ENCODE measurements at places on chromosomes 12 and 14. TPM values are rescaled to one million over a fixed set of nuclear protein-coding genes. Genes with fewer than 3 reads are reported as not detected.

DNA sequence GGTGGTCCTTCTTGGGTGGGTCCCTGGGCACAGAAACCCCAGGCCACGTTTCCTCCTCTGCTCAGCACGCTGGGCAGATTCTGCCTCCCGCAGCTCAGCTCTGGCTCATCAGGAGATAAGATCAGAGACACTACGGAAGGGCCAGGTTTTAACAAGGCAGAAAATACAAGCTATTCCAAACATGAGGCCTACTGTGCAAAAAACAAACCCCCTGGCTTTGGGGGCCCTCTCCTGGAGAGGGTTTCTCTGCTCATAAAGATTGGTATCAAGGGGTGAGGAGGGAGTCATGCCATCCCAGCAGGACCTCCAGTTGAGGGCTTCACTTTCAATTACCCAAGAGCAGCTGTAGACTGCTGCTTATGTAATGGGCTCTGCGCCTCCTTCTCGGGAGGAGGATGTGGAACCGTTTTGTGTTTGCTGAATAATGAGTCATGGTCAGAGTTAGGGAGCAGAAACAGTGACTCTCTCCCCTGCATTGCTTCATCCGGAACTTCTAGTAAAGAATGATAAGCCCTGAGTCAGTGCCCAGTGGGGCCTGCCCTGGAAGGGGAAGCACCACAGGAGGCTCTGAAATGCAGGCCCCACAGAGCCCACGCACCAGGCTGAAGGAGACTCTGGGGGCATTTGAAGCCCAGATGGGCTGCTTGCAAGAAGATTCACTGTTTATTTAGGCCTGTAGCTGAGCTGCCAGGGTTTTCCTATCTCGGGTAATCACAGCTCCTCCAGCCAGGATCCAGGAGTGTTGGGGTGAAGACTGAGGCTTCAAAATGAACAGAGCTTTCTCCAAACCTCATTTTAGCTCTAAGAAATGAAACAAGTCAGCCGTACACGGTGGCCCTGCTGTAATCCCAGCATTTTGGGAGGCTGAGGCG, 79.3 kb downstream of the SSPN start:
- DNase-seq, result no peak

DNA sequence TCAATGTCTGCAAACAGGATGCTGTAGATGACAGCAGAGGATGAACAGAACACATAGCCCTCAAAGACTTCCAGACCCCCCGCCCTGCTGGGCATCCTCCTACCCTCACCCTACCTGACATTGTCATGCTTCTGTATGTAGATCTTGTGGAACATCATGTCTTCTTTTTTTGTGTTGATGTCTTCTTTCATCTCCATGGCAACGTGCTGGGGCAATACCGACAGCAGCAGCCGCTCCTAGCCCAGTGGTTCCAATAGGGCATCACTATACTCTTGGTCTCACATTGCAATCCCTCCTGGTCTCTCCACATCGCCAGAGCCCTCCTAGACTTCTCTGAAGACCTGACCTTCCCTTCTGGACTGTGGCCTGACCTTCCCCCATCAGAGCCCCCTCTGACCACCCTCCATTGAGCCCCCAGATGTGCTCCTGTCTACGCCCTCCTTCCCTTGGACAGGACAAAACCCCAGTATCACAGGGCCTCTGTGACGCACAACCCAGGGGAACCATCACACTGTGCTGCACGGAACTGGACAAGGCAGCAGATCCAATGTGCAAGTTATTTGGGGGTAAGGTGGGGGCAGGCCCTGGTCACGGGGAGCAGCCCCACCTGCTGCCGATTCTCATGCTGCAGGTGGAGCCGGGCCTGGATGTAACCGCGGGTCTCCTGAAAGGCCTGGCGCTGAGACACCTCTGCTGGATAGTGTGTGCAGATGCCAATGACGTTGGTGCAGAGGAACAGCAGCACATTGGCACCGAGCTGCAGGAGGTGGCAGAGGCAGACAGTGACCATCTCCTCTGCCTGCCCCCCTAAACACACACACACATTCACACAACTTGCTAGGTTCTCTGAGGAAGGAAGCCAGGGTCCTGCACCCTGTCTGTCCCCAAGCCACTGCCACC, 11.1 kb downstream of the ADCY6 start:
- no peak for DNase-seq

DNA sequence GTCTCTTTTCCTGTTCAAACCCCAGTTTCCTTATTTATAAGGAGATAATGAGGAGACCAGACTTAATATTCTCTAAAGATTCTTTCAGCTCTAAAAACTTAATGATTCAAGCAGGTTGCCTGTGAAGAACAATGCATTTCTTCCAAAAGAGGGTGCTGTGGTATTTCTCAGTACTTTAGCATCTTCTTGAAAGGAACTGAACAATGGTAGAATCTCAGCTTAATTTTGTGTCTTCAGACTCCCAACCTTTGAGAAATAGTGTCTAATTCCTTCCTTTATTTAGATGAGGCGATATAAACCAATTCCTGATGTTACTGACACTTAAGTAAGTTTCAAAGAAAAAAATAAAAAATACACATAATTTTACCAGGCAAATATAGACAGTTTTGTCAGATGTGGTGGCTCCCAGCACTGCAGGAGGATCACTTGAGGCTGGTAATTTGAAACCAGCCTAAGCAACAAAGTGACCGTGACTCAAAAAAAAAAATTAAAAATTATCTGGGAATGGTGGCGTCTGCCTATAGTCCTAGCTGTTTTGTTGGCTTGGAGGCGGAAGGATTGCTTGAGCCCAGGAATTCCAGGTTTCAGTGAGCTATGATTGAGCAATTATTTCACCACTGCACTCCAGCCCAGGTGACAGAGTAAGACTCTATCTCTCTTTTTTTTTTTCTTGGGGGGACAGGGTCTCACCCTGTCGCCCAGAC, 76.9 kb upstream of the PSMA6 start:
- DNase-seq, result no peak

DNA sequence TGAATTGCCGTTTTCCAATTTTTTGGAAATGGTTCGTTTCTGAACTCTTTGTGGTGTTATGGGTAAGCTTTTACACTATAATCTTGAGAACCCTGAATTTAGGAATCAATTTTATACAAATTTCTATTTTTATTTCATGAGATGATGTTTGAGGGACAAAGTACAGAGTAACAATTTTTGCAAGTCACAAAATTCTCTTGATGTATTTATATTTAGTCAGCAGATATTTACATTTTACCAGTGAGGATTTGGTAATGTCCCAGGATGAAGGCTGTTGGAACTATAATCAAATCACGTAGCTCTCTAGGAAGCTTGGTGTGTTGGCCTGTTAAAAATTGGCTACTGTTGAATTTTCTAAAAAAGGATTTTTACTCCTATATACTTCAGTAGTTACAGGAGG, 24.2 kb downstream of the GPATCH2L start:
- DNase-seq, result no peak

GRCh38 chr12:79687711-79688260, 3.0 kb downstream of the PAWR start:
- no peak for DNase-seq

The PIK3C2G gene
- not detected for total RNA-seq

The RIPK3 gene
- total RNA-seq, result not detected

The GALNT8 gene
- total RNA-seq, result 25.3 TPM

DNA sequence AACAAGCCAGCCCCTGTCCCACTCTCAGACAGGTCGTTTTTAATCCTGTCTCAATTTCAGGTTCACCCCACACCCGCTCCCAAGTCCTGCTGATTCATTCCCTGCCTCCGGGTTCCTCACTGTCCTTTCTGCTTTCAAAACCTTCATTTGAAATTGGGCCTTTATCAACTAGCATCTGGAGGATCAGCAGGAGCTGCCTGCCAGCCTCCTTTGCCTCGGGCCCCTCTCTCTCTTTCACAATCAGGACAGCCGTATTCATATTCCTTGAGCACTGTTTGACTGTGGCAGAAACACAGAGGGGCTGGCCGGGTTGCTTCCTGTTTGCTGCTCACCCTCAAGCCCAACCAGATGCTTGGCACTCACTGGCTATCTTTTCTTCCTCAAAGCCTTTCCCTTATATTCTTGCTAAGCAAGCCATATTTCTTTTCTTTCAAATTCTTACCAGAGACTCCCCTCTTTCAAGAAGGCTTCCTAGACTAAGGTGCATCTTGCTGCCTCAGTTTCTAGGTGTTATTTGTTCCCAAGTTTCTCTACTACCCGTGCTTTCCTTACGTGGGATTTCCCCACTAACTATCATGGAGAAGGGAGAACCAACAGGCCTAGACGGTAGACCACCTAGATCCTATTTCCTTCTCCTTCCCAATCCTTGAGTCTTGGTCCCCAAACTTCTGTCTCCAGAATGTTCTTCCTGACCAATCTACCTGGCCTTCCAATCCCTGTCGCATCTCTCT, 3.0 kb downstream of the GALNT6 start:
- DNase-seq, result no peak

- DNase-seq, result no peak
Measured at GRCh38 chr12:98752726-98753125, 107.6 kb downstream of the APAF1 start.

The LRP1-AS gene
- total RNA-seq, result not detected

DNA sequence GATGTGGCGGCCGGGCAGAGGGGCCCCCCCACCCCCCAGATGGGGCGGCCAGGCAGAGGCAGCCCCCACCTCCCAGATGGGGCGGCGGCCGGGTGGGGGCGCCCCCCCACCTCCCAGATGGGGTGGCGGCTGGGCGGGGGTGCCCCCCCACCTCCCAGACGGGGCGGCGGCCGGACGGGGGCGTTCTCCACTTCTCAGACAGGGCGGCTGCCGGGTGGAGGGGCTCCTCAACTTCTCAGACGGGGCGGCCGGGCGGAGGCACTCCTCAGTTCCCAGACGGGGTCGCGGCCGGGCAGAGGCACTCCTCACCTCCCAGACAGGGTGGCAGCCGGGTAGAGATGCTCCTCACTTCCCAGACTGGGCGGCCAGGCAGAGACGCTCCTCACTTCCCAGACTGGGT, 469.8 kb downstream of the PCNX1 start:
- DNase-seq, result peak; percentile 28

GRCh38 chr12:19273482-19274330, 144.2 kb downstream of the PLEKHA5 start:
- DNase-seq, result no peak

GRCh38 chr14:67863223-67863622, 43.6 kb downstream of the RAD51B start:
- no peak for DNase-seq
